Stimulated activated CD4-positive, alpha-beta T cell treated with anti-CD3 and anti-CD28 coated beads, Interleukin-1b, Interleukin-23, amount 100 ng/mL, for 1 hour (primary cell): ENCODE measurements at places on chromosomes 16 and 17.

DNA sequence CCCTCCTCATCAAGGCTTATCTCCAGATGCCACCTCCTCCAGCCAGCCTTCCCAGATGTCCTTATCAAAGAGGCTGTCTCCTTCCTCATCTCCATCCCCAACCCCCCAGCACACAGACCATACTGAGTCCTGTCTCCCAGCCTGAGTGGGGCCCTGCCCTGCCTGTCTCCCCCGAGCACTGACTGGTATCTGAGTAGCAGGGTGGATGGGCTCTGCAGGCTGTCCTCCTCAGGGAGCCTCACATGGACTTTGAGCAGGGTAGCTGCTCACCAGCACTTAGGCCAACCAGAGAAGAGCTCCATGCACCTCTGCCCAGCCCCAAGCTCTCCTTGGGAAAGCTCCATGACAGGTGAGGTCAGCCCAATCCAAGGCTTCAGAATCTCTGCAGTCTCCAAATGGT lies 20.0 kb upstream of the ITGA3 start:
- DNase-seq = no peak

- peak; percentile 50 for DNase-seq
Measured at GRCh38 chr17:82065638-82066303, at the start of gene DUS1L. DUS1L (minus strand) TSS chr17:82065804; CDS start chr17:82065059, 745 bp downstream.

GRCh38 chr17:58091024-58091567 lies 7.9 kb downstream of the DYNLL2 start:
- DNase-seq = no peak

GRCh38 chr16:79296491-79296890 lies 304.0 kb downstream of the MAF start:
- DNase-seq = no peak

DNA sequence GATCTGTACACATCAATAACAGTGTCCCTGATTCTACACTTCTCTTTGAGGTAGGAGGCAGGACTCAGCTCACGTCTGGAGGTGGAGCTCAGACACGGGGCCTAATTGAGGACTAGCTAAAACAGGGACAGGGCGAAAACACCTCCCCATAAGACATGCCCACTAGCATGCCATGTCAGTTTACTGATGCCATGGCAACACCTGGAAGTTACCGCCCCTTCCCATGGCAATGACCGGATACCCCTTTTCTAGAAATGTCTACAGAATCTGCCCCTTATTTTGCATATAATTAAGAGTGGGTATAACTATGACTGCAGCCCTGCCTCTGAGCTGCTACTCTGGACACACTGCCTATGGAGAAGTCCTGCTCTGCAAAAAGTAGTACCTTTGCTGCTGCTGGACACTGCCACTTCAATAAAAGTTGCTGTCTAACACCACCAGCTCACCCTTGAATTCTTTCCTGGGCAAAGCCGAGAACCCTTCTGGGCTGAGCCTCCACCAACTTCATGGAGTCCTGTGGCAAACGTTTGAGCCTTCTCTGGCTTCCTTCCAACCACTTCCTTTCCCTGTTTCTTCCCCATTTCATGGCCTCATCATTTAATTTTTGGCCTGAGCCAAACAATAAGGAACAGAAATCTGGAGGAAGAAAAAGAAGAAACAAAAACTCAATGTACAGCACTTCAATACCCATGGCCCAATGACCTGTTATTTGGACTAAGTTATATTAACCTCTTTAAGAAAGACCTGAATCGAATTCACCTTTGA lies 21.0 kb downstream of the PHB1 start:
- DNase-seq = no peak

DNA sequence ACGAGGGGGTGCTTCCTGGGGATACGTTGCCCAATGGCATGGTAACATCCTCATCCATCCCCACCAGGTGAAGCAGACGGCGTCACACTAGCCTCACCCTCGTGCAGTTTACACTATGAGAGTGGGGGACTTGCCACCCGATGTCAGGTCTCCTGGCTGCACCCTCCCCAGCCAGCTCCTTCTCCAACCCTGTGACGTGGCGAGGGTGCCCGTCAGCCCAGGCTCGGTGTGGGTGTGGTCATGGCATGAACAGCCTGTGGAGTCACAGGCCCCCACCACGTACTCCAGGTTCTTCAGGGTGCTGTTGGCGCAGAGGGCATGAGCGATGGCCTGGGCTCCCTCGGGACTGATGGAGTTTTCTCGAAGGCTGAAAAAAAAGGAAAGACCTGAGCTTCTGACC lies 28.3 kb downstream of the NLRC3 start:
- no peak for DNase-seq

- no peak for DNase-seq
Measured at GRCh38 chr17:39014795-39015545, 47.8 kb upstream of the FBXO47 start.

GRCh38 chr16:1537138-1537577 lies 3.7 kb downstream of the TMEM204 start:
- no peak for DNase-seq
